ENCODE measurements at places on chromosomes 1 and 21.

DNA sequence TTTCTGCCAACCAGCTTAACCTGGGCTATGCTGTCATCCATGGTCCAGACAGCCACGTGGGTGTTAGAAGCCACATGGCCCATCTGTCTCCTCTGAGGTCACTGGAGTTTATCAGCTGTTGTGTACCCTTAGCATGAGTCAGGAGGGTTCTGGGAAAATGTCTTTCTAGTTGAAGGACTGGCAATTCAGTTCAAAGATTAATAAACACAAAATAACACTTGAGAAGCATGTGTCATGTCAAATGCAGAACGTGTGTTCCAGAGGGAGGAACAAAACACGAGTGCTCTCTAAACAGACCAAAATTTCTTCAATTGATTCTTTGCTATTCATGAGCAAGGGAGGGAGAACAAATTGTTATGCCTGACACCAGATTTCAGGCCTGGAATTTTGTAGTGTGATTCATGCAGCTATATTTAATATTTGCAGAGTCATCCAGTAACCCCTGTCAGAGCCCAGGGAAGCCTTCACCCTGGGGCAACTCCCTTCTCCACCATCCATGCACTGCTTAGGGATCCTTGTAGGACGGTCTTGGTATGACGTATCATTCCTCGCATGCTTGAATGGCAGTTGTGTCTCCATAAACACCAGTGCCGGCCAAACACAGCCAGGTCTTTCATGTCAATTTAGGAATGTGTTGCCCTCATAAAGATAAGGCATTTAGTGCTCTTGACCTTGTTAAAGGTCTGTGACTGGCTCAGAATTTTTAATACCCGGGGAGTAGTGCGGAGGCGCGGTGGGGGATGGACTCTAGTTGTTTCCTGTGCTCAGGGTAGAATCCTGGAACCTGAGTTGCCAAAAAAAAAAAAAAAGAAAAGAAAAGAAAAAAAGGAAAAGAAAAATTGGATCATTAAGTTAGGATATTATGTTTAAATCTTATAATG is 27.7 kb upstream of the DYRK1A start:
- DNase-seq = no peak

- no peak for DNase-seq
Observed at GRCh38 chr1:100100202-100100601, 32.5 kb downstream of the SASS6 start.

DNA sequence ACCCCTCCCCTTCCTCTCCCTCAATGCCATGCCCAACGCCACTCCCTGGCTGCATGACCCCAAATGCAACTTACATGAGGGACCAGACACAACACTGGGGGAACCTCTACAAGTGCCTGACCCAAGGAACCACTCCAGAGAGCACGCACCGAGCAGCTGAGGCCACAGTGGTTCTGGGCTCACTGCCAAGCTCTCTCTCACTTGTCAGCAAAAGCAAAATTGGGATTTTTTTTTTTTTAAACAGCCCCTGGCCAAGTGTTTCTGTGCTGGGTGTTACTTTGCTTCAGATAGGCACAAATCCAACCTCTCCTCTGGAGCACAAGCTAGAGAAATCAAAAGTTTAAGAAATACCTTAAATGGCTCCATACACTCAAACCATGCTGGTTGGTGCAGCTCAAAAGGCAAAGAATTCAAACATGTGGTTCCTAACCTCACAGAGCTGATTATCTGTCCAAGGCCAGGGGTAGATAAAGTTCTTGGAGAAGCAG is 363.0 kb downstream of the SETD4 start:
- DNase-seq = peak; percentile 46

DNA sequence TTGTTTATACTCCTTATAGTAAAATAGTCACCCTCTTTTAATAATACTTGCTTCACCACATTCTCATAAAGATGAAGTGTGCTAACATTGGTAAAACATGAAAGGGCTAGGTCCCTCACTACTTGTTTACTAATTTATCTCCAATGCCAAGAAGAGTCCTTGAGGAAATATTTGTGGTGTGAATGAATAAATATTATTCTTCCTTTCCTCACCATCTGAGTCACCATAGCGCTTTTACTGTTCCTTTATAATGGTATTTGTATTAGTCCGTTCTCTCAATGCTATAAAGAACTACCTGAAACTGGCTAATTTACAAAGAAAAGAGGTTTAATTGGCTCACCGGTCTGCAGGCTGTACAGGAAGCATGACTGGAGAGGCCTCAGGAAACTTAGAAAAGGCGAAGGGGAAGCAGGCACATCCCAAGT is 222.8 kb upstream of the ZRANB2 start:
- no peak for DNase-seq

GRCh38 chr1:236540813-236541465 is 17.2 kb downstream of the LGALS8 start:
- DNase-seq = peak; percentile 25

GRCh38 chr1:225554216-225554812 is 98.6 kb downstream of the ENAH start:
- no peak for DNase-seq

DNA sequence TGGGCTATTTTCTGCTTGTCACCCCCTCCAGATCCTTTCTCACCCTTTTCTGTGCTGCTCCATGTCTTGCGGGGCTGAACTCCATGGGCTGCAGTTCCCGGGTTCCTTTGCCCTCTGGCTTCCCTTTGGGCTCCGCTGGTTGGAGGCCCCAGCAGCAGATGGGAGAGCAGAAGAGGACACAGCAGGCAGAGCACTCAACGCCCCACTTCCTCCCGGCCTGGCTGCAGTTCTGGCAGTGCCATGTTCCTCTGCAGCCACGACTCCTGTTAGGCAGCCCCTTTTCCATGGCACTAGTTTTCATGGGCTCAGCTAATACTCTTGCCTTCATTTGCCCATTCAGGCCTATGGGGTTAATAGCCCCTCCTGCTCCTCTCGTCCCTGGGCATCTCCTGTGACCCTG is 127.1 kb downstream of the TENT5C start:
- DNase-seq = no peak

DNA sequence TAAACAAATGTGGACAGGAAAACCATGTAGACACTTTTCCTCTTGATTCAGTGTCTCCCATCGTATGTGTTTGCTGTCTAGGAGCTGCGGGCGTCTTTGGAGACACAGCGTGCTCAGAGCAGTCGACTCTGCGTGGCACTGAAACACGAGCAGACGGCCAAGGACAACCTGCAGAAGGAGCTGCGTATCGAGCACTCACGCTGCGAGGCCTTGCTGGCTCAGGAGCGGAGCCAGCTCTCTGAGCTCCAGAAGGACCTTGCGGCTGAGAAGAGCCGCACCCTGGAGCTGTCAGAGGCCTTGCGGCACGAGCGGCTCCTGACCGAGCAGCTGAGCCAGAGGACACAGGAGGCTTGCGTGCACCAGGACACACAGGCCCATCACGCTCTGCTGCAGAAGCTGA is 27.2 kb upstream of the DIP2A start:
- DNase-seq = no peak

GRCh38 chr1:117566556-117566955 is 39.3 kb upstream of the TENT5C start:
- DNase-seq = no peak

- no peak for DNase-seq
Observed at GRCh38 chr21:24976238-24976637, 631.0 kb downstream of the MRPL39 start.

DNA sequence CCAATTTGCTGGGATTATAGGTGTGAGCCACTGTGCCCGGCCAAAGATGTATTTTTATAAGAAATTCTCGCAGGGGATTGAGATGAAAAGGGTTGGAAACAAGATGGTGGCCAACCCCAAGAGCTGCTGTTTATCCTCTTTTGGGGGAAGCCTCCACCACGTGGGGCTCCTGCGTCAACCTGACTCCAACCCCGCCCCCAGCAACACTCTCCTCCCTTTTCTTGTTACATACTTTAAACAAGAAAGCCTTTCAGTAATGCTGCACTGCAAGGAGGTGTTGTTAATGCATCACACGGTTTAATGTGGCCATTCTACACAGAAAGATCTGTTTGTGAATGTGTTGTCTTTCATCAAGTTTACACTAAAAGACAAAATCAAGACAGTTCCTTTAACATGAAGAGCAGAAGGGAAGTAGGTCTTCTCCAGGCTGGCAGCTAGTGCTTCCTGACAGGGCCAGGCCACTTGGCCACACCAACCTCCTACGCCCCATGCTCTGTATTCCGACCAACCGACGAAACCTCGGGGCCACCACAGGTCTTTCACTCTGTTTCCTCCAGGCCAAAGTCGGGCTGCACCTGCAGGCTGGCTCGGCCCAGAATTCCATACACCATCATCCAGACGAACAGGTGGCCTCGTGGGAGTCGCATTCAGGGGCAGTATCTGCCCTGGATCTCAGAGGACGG is 25.9 kb downstream of the C2CD2 start:
- no peak for DNase-seq

DNA sequence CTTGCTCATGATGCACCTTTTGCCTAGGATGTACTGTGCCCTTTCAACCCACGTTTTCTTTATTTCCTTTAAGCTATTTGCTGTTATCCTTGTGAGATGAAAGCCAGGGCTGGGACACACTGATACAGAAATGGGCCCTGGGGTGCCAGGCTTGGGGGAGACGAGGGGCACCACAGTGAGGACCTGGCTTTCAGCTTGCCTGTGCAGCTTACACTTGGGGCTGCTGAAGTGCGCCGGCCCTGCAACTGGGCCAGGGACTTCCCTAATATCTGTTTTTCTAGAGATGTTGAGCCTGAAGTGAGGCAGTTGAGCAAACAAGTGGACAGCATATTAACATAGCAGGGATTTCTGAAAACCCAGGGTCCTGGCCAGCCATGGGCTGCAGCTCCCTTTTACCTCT is 42.5 kb upstream of the SLC19A1 start:
- DNase-seq = no peak

DNA sequence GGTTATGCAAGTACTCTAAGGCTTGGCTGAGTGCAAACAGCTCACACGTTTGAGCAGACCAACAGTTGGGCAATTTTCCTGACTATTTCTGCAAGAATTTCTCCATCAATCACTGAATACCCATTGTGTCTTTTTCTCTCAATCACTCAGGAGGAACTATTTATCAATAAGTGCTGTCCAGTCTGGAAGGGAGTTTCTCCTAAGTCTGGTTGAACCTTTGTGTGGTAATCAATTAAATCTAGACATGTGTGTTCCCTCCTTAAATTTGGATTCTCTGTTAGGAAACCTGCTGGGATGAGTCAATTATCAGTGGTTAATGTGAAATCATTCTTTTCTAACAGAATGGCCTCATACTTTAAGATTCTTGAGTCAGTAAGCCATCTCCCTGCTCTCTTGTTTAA is 6.8 kb upstream of the AADACL3 start:
- no peak for DNase-seq

GRCh38 chr1:72530646-72531045 is 248.3 kb upstream of the NEGR1 start:
- no peak for DNase-seq

DNA sequence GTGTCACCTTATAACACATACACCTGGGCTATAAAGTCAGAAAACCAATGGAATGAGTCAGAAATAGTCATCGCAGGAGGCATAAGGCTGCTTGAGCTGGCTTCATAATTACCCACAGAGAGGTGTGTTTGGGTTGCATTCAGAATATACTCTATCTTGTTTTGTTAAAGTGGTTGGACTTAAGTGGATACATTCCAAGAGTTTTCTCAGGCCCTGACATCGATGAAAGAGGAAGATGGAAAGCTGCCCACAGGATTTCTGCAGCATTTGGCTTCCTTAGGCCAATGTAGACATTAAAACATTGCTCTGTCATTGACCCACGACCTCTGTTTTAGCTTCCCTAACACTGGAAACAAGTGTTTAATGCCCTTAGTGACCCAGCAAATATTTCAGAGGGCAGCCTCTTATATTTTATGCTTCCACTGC is 18.6 kb upstream of the BCL10 start:
- DNase-seq = no peak

- DNase-seq = no peak
Observed at GRCh38 chr1:15628003-15628402, 10.7 kb downstream of the DDI2 start.

DNA sequence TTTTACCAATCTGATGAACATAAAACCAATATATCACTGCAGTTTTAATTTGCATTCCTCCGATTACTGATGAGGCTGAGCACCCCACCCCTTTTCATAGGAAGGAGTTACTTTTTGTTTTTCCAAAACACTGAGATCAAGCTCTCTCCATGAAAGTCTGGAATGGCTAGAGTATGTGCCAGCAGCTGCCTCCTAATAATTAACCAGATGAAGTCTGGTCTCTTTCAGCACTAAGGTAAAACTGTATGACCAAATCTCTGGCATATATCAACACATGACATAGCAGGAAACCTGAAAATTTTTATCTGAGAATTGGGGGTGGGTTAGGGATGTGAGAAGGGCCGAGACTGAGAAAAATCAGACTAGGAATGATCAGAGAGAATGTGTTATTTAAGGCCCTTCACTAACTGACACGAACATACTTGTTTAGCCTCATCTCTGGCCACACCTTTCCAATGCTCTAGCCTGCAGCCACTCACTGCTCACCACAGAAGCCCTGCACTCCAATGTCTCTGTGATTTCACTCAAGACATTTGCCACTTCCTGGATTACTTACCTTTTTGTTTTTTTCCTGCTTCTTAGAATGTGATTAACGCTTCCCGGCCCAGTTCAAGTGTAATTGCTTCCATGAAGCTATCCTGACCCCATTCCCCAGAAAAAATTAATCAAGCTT is 34.7 kb downstream of the WASF2 start:
- peak; percentile 18 for DNase-seq

DNA sequence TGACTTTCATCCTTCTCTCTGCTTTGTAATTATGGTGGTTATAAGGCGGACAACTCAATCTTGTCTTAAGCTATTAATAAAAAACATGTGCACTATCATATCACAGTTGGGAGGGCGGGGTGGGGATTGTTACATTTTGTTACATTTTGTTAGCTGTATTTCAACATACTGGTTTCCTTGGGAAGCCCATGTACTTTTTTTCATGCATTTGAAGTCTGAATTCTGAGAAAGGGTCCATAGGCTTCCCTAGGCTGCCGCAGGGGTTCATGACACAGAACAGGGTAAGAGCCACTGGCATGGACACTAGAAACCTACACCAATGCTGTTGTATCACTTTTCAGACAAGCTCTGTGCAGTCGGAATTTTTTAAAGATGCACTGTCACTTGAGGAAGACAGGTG is 178.8 kb downstream of the ETS2 start:
- DNase-seq = no peak

- no peak for DNase-seq
Observed at GRCh38 chr1:218679391-218679790, 334.3 kb downstream of the TGFB2 start.

- no peak for DNase-seq
Observed at GRCh38 chr1:198959032-198959431, 320.2 kb downstream of the PTPRC start.

GRCh38 chr1:200831091-200831490 is 41.7 kb upstream of the GPR25 start:
- no peak for DNase-seq

- no peak for DNase-seq
Observed at GRCh38 chr1:73761559-73761958, 436.4 kb downstream of the LRRIQ3 start.

- DNase-seq = peak; percentile 56
Observed at GRCh38 chr1:183227422-183228346, 41.6 kb downstream of the LAMC2 start.

DNA sequence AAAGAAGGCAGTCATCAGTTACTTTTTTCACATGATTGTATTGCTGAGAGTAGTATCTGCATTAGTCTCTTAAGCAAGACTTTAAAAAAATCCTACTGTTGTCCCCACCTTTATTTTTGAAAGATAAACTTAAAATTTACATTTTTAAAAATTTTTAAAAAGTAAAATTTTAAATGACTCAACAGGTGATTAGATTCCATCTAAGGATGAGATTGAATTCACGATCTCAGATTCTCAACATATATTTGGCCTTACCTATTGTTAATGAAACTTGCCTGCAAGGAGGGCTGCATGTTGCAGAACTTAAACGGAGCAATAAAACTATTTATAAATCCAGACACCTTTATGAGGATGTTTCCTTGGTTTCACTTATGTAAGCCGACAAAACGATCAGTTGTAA is 75.2 kb downstream of the OLFML2B start:
- DNase-seq = no peak
